ENCODE measurements at places on chromosomes 2 and 18. TPM values are rescaled to one million over a fixed set of nuclear protein-coding genes. Genes with fewer than 3 reads are reported as not detected.

Gene C2orf80
- 26.6 TPM for total RNA-seq

Gene BMP10
- total RNA-seq = not detected

Gene SMCHD1
- total RNA-seq = 152 TPM

Gene RESP18
- total RNA-seq = 1.2 TPM

Gene IHH
- total RNA-seq = 0.25 TPM

Gene IRS1
- total RNA-seq = 14.3 TPM

Gene FZD7
- total RNA-seq = 5.4 TPM

Gene CCDC138
- total RNA-seq = 29.0 TPM

Gene ANKRD12
- 113 TPM for total RNA-seq

Gene GNLY
- not detected for total RNA-seq

Gene VAPA
- 99.6 TPM for total RNA-seq

Gene PAX8
- total RNA-seq = not detected

Gene IL37
- total RNA-seq = not detected

All from temporal lobe (tissue), 4 donors.